Breast epithelium (tissue), 4 donors: ENCODE measurements at places on chromosomes 5 and 9.

DNA sequence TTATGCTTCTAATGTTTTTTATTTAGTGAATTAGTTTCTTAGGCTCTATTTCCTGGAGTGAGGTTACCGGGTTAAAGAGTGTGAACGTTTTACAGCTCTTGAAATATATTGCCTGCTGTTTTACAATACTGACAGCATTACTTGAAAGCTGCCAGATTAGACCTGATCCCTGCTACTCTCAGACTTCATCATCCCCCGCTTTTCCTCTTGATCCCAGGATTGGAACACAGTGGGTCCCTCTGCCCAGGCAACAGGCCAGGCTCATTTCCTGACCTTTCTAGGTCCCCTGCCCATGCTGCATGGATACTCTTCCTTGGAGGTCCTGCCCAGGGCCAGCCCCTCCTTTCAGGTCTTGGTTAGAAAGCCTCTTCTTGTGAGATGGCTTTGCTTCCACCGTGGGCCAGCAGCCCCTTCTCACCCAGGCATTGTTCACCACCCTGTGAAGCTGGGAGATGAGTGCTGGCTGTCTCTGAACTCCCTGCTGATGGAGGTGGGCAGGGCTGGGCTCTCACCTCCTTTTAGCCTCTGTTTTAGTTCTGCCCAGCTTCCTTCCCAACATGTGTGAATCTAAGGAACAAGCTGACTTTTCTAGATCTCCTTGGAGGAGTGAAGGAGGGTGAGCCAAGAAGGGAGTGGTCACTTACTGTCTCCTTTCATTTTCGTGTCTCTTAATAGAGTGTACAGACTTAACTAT lies 15.5 kb upstream of the FAM120AOS start:
- DNase-seq, result no peak

GRCh38 chr9:117239428-117239827 lies 175.4 kb downstream of the ASTN2 start:
- DNase-seq, result no peak

DNA sequence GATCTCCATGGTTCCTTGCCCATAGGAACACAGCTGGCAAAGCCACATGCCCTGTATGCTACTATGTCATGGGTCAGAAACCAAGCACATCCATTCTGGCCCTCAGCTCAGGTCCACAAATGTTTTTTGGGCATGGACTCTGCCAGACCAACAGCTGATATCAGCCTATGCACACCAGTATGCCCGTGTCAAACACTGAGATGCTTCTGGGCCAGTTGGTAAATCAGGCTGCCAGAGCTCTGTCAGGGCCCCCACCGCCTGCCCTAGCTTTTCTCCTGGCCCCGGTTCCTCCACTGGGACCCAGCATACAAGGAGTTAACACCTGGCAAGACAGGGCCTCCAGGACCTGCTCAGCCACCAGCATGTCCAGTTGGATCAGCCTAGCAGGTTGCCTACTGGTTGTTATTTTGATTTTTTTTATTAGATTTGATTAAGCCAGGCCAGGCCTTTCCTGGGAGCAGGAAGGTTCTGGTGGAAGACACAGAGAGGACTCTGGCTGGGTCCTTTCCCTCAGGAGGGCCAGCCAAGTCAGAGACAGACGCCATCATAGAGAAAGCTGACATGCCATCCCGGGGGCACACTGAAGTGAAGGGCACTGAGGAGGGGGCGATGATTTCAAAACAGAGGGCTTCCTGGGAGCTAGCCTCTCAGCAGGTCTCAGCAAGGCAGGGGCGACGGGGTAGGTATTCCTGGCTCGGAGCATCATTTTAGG lies 65.8 kb downstream of the TSTD2 start:
- no peak for DNase-seq

- no peak for DNase-seq
These were observed 227.6 kb upstream of the C9orf72 start for GRCh38 chr9:27800692-27801370.

- no peak for DNase-seq
These were observed 38.0 kb upstream of the UBTD2 start for GRCh38 chr5:172321593-172321992.

- no peak for DNase-seq
These were observed 66.1 kb downstream of the NPR3 start for GRCh38 chr5:32777222-32777621.

- no peak for DNase-seq
These were observed 239.0 kb downstream of the EBF1 start for GRCh38 chr5:158860706-158861105.

DNA sequence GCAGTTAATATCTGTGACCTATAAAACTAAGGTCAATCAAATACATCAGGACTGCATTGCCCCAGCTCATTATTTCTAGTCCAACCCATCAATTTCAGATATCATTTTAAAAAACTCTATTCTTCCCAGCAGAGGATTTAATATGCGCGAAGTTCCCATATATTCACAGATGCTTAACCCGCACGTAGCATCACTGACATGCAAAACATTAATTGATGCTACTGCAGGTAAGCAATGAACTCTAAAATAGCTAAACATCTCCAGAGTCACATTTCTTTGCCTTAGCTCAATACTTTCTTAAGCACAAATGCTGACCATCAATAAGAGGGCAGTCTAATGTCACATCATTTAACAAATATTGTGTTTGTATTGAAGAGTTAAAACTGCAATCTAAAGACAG lies 586.6 kb upstream of the CDH18 start:
- no peak for DNase-seq

- DNase-seq, result no peak
These were observed 373.4 kb upstream of the CTNND2 start for GRCh38 chr5:12277504-12278192.

DNA sequence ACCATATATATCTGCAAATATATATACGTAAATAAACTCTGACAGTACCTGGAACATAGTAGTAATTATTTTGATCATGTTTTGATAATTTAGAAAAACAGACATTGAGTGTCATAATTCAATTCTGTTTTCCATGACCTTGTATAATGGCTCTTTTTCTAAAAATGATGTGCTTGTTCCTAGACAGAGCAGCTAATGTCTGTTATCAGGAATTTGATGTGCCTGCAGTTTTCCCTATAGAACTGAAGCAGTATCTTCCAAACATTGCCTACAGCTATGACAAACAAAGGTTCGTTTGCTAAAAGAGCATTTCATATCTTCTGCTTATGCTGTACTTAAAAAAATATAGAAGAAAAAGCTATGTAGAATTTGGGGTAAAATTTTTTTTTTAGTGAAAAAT lies 5.3 kb downstream of the SETD9 start:
- DNase-seq, result no peak

DNA sequence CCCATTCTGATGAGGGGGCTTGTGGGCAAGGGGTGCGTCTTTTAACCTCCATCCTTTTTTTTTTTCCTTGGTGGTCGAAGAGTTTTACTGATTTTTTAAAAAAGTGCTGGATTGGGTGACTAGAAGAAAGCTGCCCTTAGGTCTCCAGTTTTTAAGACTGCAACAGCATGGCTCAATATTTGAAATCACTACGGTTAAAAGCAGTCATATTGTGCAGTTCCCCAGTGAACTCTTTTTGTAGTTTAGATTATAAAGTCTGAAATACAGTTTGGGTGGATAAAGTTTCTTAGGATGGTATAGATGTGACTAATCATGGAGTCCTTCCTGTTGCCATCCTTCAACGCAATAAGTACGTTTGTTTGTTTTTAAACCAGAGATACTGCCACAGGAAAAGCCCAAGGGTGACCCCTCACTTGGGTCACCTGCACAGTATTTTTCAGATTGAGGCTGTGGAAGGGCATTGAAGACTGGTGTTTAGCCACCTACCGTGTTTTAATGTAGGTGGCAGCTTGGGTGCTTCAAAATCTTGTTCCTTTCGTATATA lies 520 bp upstream of the DHFR start:
- no peak for DNase-seq

DNA sequence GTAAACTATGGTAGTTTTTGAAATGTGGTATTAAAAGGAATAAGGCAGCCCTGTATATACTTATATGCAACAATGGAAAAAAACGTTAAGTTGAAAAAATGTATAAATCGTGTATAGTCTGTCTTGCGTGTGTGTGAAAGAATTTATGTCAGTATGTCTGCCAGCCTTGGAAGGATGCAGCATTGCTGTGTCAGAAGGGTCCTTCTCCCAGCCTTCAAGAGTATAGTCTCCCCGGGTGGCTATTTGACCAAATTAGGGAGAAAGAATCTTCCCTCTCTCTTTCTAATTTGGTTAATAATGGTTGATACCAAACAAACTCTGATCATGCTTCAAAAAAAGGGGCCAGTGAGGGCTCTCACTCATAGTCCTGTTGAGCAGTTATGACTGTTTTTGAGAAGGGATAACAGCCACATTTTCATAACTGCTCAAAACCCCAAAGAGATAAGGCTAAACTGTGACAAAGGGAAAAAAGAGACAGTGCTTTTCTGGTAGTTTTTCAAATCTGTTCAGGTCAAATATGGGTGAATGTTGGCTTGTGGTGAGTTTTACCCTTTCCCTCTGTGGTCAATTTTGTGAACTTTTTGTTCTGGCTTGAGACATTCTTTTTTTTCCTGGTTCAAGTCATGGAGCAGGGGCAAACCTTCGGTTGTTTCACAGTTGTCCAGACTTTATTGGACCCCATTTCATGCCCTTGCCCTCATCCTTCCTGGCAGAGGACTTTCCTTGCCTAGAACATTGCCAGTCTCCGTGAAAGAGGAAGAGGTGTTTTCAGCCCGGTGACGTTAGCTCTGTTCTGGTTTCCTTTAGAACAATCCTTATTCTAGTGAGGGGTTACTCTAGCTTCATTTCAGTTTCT lies 21.0 kb downstream of the SNX30 start:
- DNase-seq, result no peak

DNA sequence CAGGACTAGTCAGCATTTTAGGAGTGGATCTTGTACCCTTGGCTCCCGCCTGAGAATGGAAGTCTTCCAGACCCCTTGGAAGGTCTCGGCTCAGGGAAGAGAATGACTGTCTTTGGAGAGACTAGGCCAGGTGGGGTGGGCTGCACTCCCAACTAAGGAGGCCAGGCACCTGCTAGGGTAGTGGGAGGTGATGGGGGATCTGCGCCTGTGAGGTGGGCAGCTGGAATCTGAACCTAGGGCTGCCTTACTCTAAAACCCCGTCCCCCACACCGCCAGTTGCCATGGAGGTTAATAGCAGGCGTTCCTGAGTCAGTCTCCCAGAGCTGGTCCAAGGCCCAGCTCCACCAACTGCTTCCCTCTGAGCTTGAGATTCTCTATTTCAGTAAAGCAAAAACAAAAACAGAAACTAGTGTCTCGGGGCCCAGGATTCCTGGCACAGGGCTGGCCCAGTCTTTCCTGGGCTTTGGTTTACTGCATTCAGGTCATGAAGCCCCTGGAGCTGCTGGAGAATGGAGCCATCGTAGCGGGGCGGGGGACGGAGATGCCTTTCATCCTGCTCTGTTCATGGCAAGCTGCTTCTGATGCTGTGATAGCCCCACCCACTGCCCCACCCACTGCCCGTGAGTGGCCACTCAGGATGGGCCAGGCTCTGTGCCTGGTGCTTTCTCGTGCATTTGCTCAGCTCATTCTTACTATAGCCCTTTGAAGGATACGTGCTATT lies 57.5 kb downstream of the DAB2IP start:
- no peak for DNase-seq

DNA sequence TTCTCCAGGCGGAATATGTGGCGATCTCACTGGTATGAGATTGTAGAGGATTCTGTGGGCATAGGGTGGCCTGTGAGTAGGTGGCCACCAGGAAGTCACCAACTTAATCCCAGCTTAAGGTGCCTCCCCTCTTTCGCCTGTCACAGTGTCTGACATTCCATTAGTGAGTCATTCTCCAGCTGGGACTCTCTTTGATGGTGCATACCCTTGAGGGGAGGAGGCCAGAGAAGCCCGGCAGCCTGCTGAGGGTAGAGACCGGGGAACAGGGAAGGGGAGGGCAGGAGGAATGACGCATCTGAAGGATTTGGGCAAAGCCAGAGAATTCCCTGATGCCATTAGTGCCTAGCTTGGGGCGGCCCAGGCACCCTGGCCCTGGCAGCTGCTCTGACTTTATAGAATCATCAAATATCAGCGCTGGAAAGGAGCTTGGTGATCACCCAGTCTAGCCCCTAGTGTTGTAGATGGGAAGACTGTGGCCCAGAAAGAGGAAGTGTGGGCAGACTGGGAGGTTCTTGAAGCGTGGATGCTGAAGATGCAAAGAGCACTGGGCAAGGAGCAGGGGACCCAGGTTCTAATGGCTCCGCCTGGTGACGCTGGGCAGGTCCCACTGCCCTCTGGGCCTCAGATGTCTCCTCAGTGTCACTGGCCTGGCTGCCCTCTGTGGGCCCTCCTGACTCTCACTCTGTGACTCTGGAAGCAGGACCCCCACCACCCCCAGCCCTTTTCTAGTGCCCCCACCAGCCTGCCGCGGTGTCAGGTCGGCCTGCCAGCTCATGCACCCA lies 41.4 kb downstream of the DAB2IP start:
- no peak for DNase-seq

GRCh38 chr9:84731696-84732095 lies 62.2 kb downstream of the NTRK2 start:
- no peak for DNase-seq

- DNase-seq, result peak; percentile 60
These were observed 58.3 kb upstream of the PLPP1 start for GRCh38 chr5:55593115-55593472.

DNA sequence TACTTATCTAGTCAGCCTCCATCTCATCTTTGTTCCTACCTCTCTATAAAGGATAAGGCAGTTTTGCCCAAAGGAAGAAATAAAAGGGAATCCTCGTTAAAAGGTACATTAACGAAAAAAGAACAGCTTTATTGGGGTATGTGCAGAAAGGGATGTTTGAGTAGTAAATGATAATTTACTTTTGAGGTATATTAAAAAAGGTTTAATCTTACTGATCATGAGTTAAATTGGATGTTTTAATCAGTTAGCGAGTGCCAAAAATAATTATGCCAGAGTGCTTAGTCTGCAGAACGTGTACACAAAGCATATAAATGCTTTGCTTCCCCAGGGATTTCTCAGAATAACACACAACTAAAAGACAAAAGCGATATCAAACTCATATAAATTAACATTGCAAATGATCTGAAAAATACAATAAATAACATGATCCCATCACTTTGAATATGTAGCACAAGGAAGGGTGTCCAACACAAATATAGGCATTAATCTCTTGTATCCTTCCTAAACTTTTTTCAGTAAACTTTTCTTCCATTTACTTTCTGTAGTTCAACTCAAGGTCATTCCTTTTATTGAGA lies 865.0 kb downstream of the NR2F1-AS1 start:
- no peak for DNase-seq

DNA sequence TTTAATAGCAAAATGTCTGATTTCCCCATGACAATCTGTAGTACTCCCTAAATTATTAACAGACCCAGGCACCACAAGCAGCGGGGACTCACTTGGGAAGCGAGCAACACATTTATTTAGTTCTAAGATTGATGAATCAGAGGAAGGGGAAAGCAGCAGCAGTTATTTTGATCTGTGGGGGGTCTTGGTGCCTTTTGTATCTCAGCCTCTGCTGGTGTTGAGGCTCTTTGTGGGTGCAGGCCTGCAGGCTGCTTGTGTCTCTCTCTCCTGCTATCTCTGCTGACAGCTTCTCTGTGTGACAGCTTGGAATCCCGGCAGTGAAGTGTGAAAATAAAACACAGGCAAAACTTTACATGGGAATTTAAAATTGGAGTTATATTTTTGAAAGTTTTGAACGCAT lies 878.2 kb upstream of the DMAC1 start:
- DNase-seq, result no peak
